ENCODE measurements at places on chromosomes 1 and 21. TPM values are rescaled to one million over a fixed set of nuclear protein-coding genes. Genes with fewer than 3 reads are reported as not detected.

SELENOF gene
- 115 TPM for total RNA-seq

SLC44A5 gene
- total RNA-seq, result 1.4 TPM

TMEM269 gene
- not detected for total RNA-seq

CASZ1 gene
- 6.8 TPM for total RNA-seq

DCST2 gene
- total RNA-seq, result 0.27 TPM

ZNF436 gene
- total RNA-seq, result 11.8 TPM

ERG gene
- total RNA-seq, result 0.49 TPM

TSTD1 gene
- 98.1 TPM for total RNA-seq

CELA2B gene
- total RNA-seq, result not detected

RGS5 gene
- total RNA-seq, result 1.3 TPM

DYNLT5 gene
- not detected for total RNA-seq

APCS gene
- total RNA-seq, result not detected

TMEM9 gene
- total RNA-seq, result 35.2 TPM

SPRR2B gene
- not detected for total RNA-seq

TNFAIP8L2 gene
- total RNA-seq, result not detected

SPRR5 gene
- 0.32 TPM for total RNA-seq

ARHGAP29 gene
- 172 TPM for total RNA-seq

HSPB7 gene
- total RNA-seq, result not detected

SRGAP2B gene
- total RNA-seq, result 20.6 TPM

GCSAML gene
- total RNA-seq, result not detected

LEPR gene
- total RNA-seq, result 2.2 TPM

ESPN gene
- total RNA-seq, result 1.5 TPM

FAM3B gene
- not detected for total RNA-seq

ANGPTL7 gene
- total RNA-seq, result not detected

PRAMEF10 gene
- total RNA-seq, result not detected

PTPN22 gene
- 0.17 TPM for total RNA-seq

SLC1A7 gene
- total RNA-seq, result not detected

POLR3C gene
- 30.8 TPM for total RNA-seq

RAB42 gene
- total RNA-seq, result 1.5 TPM

NDC1 gene
- total RNA-seq, result 40.0 TPM

ALPL gene
- total RNA-seq, result not detected

KCNQ4 gene
- total RNA-seq, result not detected

GBP4 gene
- 0.14 TPM for total RNA-seq

KRTAP10-8 gene
- not detected for total RNA-seq

ERICH3 gene
- total RNA-seq, result not detected

FAM167B gene
- 0.18 TPM for total RNA-seq

ACTL8 gene
- total RNA-seq, result not detected

PRPF38A gene
- total RNA-seq, result 18.9 TPM

TEKT2 gene
- total RNA-seq, result 0.34 TPM

PCP4L1 gene
- not detected for total RNA-seq

ETNK2 gene
- 14.4 TPM for total RNA-seq

CRP gene
- total RNA-seq, result not detected

RAB25 gene
- 44.3 TPM for total RNA-seq

TIE1 gene
- not detected for total RNA-seq

DIO1 gene
- not detected for total RNA-seq

PGBD5 gene
- total RNA-seq, result 0.14 TPM

FCGR2B gene
- not detected for total RNA-seq

CELA2A gene
- not detected for total RNA-seq

ZC3H12A gene
- 24.5 TPM for total RNA-seq

TMEM240 gene
- total RNA-seq, result 0.28 TPM

RGS16 gene
- 0.07 TPM for total RNA-seq

NBPF6 gene
- total RNA-seq, result not detected

OR10Z1 gene
- total RNA-seq, result not detected

C1orf52 gene
- total RNA-seq, result 21.4 TPM

TNFRSF14 gene
- 11.4 TPM for total RNA-seq
